ENCODE measurements at places on chromosomes 2 and 18. TPM values are rescaled to one million over a fixed set of nuclear protein-coding genes. Genes with fewer than 3 reads are reported as not detected.

GLI2 gene
- total RNA-seq = 0.26 TPM

IL1F10 gene
- total RNA-seq = not detected

MEP1B gene
- total RNA-seq = not detected

CHAC2 gene
- 5.0 TPM for total RNA-seq

SLC19A3 gene
- not detected for total RNA-seq

SP140L gene
- total RNA-seq = 1.6 TPM

SKA1 gene
- total RNA-seq = 0.26 TPM

RAB27B gene
- 65.5 TPM for total RNA-seq

POTEE gene
- total RNA-seq = not detected

PCARE gene
- not detected for total RNA-seq

SLC5A7 gene
- total RNA-seq = not detected

ITGA4 gene
- under 0.01 TPM for total RNA-seq

STAT4 gene
- total RNA-seq = 12.3 TPM

CRYGA gene
- not detected for total RNA-seq

Measured in bronchial epithelial cell (primary cell).